ENCODE measurements at places on chromosomes 12 and 14. TPM values are rescaled to one million over a fixed set of nuclear protein-coding genes. Genes with fewer than 3 reads are reported as not detected.

The TMEM119 gene
- 0.35 TPM for polyA plus RNA-seq

The CYP46A1 gene
- 0.89 TPM for polyA plus RNA-seq

The TAS2R9 gene
- polyA plus RNA-seq = not detected

The DLGAP5 gene
- 9.1 TPM for polyA plus RNA-seq

The TMCC3 gene
- 1.1 TPM for polyA plus RNA-seq
